ENCODE measurements at places on chromosomes 6 and 20.

DNA sequence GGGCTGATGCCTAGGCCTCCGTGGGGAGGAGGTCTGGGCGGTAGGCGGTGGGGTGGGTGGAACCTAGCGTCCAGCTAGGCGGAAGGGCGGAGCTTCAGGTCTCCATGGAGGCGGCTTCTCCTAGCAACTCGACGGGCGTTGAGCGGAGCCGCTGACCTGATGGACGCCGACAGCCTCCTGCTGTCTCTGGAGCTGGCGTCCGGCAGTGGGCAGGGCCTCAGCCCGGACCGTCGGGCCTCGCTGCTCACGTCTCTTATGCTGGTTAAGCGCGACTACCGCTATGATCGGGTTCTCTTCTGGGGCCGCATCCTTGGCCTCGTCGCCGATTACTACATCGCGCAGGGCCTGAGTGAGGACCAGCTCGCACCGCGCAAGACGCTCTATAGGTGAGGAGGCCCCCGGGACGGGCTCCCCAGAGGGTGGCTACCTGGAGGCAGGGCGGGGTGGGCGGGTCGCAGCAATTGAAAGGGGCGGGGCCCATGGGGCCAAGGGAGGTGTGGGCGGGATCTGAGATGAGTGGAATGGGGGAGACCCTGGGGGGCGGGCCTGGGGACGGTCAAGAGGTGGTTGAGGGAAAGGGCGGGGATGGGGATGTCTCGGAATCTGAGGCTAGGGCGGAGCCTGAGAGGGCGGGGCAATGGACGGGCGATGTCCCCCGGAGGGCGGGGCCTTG is at the start of gene RSPH9:
Gene RSPH9 (plus strand): TSS at position 97 of the 673 bp plus-strand sequence. CDS start 63 bp downstream, at position 160.
- no peak for DNase-seq

- no peak for DNase-seq
Measured at GRCh38 chr6:139060332-139060731, 31.8 kb downstream of the ABRACL start.

- no peak for DNase-seq
Measured at GRCh38 chr6:53112871-53113270, 35.8 kb downstream of the GCM1 start.

DNA sequence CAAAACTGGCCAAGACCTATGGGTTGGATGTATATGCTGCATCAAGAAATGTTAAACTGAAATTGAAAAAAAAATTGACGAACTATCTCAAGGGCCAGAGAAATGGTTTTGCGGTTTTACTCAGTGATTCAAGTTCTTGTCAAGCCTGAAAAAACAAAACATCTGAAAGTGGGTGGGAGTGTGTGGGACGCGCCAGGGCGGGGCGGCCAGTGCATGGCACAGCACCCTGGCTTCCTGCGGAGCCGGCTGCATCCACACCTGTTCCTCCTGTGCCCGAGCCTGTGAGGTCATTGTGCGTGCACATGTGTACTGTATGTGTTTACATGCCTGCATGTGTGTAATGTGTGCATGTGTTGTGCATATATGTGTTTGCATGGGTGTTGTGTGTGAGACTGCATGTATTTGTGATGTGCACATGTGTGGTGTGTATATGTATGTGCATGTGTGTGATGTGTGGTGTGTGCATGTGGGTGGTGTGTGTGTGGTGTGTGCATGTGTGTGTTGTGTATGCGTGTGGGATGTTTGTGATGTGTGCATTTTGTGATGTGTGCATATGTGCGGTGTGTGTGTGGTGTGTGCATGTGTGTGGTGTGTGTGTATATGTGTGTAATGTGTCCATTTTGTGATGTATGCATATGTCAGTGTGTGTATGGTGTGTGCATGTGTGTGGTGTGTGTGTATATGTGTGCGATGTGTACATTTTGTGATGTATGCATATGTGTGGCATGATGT is 59.8 kb downstream of the CDH4 start:
- no peak for DNase-seq

GRCh38 chr6:153215242-153215641 is 84.2 kb upstream of the RGS17 start:
- DNase-seq = no peak

GRCh38 chr6:166442131-166442685 is 59.5 kb upstream of the MPC1 start:
- no peak for DNase-seq

DNA sequence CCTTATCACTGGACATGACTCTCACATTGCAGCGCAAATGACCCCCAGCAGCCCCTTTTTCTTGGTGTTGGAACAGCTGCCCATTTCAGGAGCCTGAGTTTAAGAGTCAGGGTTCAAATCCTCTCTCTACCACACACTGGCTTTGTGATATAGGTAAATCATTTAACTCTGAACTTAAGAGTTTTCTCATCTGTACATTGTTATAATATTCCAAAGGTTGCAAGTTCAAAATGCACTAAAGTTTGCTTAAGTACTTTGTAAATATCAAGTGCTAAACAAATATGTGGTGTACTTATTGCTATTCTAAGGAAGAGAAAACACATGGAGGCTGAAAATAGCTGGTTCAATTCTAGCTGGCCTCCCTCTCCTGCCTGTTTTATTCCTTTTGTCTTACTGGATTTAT is 39.3 kb upstream of the PBOV1 start:
- no peak for DNase-seq

DNA sequence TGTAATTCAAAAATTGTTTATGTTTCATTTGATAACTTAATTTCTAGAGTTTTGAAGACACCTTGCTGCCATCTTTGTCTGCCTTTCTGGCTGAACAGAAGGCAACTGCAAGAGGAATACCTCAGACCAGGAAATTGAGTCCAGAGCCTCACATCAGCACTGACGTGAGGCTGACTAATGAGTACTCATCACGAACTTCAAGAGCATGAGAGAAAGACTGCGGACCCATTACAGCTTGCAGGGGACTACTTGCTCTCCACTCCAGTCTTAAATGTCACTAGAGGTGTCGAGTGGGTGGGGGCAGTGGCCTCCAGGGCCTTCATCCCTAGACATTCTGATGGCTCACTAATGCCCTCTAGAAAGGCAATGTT is 109.5 kb upstream of the SSTR4 start:
- no peak for DNase-seq

DNA sequence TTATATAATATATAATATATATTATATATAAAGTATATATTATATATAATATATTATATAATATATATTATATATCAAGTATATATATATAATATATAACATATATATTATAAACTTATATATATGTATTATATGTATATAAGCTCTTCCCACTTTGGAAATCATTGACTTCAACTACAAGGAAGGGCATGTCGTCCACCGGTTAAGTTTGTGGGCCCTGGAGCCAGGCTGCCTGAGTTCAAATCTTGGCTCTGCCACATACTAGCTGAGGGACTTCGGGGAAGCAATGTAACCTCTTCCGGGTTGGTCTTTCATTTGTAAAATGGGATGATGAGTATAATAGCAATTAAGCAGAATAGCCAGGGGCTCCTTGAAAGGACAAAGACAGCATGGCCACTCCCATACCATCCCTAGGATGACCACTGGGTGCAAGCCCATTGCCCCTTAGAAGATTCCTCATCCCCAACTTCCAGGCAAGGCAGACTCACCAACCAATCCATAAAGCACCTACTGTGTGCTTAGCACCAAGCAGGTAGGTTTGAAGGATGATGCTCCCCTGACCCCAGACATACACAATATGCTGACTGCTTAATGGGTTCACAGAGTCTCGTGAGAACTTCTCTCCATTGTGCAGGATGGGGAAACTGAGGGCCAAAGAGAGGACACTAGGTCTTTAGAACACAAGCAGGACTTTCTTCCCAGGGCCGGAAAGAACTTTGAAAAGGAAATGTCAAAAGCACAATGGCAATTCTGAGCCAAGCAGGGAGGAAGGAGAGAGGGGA is 163.2 kb downstream of the MRPL14 start:
- DNase-seq = no peak

GRCh38 chr6:167735084-167735950 is 91.4 kb upstream of the AFDN start:
- no peak for DNase-seq

DNA sequence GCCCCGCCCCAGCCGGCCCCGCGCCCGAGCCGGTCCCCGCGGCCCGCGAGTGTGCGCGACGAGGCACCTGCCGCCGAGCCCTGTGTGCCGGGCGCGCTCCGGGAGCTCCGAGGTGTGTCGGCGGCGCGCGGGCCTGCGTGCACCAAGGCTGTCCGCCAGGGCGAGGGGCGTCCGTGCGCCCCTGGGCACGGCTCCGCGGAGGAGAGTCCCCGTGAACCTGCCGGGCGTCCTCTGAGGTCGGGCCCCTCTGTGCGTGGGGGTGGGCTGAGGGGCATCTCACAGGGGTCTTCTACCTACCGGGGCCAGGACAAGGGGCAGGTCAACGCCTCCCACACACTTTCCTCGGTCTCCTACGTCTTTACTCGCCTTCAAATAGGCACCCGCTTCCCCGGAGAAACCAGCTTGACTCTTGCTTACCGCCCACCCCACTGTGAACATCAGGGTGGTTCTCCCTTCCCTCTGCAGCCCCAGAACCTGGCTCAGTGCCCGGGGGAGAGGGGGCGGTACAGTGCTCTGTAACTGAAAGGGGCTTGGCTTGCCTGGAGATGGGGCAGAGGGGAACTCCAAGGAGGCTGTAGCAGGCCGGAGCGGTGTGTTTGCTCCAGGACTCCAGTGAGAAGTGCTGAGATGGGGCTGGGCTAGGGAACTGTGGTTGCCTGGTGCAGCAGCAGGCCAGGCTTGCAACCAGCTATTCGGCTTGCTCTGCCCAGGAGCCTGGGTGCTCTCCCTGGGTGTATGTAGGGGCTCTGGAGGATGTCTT is at the start of gene SAMD10:
Gene SAMD10 (minus strand): TSS at position 86 of the 760 bp plus-strand sequence. CDS start 175 bp downstream, outside the sequence.
- peak; percentile 60 for DNase-seq

DNA sequence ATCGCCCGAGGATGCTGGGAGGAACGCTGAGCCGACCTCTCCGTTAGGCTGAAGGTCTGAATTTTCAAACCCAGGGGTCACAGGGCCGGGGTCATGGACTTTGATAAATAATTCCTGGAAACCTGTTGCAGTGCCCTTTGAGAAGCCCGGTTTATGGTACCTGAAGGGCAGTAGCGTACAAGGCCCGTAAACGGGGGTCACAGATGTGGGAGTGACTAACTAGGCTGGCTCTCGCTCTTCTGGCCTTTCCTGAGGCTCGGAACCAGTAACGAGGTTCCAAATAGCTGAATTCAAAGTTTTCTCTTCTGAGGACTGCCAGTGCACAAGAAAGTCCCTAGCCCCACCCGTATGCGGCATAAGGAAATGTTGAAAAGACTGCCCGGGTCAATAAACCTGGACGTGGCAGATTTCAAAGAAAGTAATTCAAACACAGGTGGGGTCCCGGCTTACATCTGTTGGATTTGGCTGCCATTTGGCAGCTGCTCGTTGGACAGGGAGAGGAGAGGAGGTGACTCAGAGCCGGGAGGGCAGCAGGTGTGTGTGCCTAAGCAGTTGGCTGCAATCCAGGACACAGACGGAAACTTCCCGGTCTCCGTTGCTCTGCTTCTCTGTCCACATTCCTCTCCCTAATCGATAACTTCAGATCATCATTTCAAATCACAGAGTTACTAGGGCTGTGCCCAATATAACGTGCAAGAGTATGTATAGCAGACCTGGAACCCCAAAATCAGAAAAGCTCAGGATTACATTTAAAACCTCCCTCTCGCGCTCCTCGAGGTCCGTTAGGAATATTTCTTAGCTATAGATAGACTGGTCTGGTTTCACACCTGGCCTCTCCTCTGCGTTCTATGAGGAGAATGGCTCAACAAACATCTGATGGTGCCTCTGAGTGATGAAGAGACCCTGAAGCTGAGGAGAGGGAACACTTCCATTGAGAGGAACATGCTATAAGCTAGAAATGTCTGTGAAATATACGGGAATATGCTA is 765 bp upstream of the GMDS start:
- DNase-seq = peak; percentile 49

GRCh38 chr20:3047486-3048419 is 1.9 kb downstream of the MRPS26 start:
- no peak for DNase-seq

DNA sequence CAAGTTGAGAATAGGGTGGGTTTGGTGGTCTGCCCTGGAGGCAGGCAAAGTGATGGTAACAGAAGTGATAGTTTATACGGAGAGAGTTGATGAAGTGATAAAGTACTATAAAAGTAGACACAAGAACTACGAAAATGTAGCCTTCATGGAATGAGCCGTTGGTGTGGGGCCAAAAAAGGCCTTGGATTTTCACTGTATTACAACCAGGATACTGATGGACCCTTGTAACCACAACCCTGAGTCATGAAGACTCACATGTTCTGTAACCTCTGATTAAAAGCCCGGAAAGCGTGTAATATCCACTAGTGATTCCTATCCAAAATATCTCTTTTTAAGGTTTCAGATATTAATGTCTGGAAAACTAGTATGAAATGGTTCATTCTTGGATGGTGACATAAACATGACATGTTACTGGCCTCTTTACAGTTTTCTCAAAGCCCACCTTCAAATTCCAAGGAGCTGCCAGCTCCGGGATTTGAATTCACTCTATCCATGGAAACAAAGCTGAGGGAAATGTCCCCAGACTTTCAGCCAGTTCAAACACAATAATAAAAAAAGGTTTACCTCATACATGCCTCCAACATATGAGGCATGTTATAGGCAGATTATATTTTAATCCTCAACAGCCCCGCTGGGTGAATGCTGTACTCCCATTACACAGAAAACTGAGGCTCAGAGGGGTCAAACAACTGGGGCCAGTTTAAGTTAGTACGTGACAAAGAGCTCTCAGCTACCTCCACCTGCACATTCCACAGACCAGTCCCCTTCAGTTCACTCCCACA is 55.4 kb downstream of the MRPL14 start:
- no peak for DNase-seq

GRCh38 chr6:161068321-161068741 is 76.8 kb downstream of the MAP3K4 start:
- DNase-seq = no peak

DNA sequence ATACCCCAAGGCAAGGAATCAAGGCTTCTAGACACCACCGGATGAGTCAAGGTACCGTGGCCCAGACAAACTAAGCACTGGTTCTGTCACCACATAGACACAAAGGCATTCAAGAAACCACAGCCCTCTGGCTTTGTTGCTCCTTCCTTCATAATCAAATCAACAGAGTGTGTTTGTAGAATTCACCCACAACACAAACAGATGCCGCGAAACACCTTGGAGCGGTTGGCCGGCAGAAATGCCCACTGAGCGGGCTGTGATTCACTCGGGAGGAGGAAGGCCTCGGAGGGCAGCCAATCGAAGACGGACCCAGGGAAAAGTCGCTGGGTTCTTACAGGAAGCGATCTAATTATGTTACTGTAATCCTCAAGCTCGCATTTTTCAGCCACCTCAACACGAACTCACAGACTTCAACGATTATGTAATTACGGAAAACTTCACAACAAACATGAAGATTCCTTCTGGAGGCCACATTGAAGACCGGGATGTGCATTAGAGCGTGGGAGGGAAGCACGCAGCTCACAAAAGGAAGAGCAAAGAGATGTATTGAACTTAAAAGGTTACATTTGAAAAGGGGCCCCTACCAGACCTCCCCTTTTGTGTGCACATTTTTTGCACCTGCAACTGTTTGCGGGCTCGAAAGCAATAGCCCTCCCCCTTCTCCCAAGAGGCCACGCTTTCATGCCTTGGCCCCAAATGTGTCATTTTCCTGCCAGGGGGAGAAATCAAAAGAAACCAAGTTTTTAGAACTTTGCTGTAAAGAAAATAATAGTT is 184.7 kb upstream of the PREP start:
- no peak for DNase-seq

- DNase-seq = no peak
Measured at GRCh38 chr20:34396408-34396807, 33.3 kb downstream of the ITCH start.

- DNase-seq = no peak
Measured at GRCh38 chr6:166026586-166027126, 141.0 kb downstream of the TBXT start.

All from NCI-H446 treated with DMSO at 0.1 percent for 48 hours (cell line).